ENCODE measurements at places on chromosomes 4 and X.

DNA sequence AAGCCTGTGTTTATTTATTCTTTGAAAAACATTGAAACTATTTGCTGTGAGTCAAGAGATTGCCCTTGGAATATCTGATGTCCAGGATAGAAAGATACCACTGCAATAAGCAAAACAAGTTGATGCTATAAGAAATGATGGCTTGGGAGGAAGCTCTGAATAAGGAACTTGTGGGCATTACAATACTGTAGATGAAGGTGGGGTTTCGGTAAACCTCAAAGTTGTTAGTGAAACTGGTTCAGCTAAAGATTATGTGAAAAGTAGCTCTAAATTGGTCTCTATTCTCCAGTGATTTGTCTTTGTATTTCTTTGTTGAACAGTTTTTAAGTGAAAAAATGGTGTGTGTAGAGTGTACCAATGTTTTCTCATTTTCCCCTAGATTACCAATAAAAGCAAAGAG lies 128.7 kb downstream of the AKAP4 start:
- no peak for DNase-seq

DNA sequence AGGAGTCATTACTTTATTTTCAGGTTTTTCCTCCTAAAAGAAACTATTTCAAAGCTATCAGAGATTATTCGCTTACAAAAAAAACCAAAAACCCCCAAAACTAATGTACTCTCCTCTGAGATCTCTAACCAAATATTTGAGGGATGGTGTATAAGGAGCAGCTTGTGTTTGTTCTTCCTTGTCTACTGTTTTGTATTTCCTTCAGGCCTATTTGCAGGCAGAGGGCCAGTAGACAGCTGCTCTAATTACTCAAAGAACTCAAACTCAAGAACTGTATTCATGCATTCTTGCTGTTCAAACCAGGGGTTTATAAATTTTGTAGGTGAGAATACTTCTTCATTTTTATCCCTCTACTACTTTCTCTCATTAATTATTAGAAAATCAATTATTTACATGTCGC lies 51.3 kb downstream of the SH3RF1 start:
- no peak for DNase-seq

GRCh38 chr4:1200425-1201035 lies 28.1 kb upstream of the SPON2 start:
- DNase-seq = peak; percentile 90

DNA sequence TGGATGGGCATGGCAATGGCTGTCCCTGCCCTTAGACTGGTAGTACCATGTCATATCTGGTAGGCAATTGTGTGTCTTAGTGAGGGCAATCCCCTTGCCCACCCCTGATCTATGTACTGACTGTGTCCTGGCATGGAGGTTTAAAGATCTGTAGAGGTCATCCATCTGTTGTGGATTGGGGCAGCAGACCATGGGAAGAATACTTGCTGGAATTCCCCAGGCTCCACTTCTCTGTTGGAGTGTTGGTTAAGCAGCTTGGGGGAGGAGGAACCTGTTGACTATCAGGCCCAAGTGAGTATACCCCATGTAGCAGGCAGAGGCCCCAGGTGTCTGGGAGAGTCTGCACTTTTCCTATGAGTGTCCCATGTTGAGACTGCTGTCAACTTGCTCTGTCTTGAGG lies 246.7 kb upstream of the DIPK2B start:
- DNase-seq = no peak

GRCh38 chr4:176545872-176546271 lies 226.1 kb downstream of the SPCS3 start:
- peak; percentile 40 for DNase-seq

DNA sequence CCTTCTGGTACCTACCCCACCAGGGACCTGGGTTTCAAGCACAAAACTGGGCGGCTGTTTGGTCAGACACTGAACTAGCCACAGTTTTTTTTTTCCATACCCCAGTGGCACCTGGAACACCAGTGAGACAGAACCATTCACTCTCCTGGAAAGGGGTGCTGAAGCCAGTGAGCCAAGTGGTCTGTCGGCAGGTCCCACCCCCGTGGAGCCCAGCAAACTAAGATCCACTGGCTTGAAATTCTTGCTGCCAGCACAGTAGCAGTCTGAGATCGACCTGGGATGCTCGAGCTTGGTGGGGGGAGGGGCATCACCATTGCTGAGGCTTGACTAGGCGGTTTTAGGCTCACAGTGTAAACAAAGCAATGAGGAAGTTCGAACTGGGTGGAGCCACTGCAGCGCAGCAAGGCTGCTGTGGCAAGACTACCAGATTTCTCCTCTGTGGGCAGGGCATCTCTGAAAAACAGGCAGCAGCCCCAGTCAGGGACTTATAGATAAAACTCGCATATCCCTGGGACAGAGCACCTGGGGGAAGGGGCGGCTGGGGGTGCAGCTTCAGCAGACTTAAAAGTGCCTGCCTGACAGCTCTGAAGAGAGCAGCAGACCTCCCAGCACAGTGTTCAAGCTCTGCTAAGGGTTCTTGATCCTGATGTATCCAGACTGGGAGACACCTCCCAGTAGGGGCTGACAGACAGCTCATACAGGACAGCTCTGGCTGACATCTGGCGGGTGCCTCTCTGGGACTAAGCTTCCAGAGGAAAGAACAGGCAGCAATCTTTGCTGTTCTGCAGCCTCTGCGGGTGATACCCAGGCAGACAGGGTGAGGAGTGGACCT lies 223.0 kb downstream of the COX18 start:
- peak; percentile 36 for DNase-seq

- DNase-seq = no peak
Measured at GRCh38 chrX:2781226-2781571, 29.4 kb downstream of the XG start.

GRCh38 chr4:170729236-170729635 lies 639.5 kb upstream of the AADAT start:
- DNase-seq = no peak

DNA sequence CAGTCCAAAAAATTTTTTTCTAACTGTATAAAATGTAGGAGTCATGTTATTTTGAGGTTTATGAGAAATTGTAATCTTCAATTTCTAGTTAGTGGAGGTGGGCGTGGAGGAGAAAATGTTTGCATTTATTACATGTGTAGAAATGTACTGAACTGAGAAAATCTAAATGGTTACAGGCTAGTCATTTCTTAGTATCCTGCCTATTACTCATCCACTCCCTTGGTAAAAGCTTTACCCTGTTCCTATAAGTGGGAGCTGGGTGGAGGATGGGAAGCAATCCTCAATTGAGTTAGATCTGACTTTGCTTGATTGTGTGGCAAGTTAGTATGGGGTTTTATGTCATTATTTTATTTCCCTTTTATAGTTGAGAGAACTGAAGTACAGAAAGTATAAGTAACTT lies 73.8 kb downstream of the POLA1 start:
- no peak for DNase-seq

DNA sequence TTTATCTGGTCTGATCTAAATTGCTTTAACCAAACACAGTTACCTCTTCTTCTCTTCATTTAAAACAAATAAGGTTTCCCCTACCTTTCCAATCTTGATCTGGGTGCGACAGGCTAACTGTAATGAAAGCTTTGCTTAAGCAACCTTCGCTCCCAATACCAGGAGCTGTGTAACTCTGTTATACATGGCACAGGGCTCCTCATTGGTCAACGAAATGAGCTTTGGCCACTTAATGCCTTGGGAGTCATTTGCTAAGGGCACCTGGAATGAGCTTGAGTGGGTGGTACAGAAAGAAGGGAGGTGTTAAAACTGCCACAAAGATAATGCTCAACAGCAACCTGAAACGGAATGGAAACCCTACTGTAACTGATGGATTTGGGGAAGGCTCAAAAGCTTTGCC lies 140.5 kb downstream of the CHRNA9 start:
- no peak for DNase-seq

DNA sequence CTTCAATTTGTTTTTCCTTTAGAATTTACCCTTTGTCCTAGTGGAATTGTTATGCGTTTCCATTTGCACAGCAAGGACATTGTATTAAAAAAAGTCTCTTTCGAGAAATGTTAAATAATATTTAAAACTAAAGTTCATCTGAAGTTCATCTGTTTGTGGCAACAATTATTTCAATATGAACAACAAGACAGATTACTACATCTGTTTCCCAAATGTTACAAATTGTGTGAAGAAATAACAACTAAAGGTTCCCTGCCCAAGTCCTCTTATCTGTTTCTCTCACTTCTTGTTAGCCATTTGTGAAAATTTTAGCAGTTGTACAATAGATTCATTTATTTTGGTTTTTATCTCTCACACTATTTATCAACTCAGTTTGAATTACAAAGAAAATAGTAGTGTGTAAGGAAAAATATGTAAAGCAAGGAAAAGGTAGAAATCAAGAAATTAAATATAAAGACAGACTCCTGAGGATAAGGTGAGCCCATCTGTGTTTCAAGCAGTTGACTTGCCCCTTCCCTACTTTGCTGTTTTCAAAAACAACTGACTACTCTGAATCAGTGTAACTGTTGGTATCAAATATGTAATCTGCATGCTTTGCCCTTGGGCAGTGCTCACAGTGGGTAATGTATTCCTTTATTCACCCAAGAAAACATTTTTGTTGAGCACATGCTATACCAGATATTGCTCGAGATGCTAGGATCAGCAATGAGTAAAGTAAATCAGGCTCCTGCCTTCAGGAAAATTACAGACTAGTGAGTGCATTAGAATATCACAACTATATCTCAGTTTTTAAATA lies 118.9 kb upstream of the PCDH7 start:
- DNase-seq = no peak

- DNase-seq = peak; percentile 0
Measured at GRCh38 chrX:96211953-96212352, 472.7 kb upstream of the DIAPH2 start.

GRCh38 chr4:3491681-3492405 lies 28.7 kb downstream of the DOK7 start:
- DNase-seq = peak; percentile 41

DNA sequence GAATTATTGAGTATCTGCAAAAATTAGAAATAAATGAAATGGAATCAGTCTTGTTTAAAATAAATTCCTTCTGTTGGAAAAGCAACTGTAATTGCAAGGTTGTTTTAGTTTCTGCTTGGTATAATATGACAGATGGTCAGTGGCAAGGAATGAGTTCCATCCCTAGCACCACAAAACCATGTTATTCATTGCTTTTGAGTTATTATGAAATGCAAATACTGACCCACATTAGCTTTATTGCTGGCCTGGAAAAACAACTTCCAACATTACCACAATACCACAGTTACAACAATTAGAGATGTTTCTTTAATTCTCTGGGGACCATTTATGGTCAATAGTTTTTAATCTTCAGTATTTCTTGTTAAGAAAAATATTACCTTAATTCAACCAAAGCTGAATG lies 194.4 kb downstream of the TMA16 start:
- no peak for DNase-seq

DNA sequence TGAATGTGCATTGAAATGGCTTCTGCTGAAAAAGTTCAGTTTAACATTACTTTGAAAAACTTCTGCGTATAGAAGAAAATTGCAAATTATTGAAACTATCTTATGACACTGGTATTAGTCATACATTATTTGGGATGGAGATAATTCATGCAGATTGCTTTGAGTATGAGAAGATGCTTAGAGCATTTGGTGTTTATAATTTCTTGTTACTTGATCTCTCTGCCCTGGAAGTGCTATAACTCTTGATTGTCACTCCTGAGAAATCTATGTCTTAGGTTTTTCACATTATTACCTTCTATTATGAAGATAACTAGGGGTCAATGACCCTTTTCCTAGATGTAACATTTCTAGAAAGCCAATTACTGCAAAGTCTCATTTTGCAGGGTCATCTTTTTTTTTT lies 36.4 kb downstream of the TMEM131L start:
- peak; percentile 53 for DNase-seq

DNA sequence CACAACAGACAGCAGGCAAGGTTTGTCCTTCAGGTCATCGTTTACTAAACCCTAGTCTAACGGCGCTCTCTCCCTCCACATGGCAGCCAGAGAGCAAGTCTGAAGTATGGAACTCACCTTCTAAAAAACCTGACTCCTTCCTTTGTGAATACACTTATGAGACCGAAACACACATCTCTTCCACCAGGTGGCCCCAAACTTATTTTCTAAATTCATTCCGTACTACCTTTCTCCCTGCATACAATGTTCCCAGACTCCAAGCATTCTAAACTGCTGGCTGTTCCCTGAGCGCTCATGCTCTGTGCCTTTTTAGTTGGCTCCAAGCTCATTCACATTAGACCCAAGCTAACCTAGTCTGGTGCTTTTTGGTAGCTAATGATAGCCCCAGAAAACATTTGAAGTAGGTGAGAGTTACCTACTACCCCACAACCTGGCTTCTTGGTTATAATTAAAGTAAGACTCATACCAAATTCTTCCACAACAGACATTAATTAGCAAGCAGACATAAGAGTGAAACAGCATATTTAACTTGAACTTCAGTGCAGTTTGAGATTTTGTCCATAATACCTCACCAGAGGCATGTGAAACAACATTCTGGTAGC lies 67.6 kb upstream of the DCLK2 start:
- DNase-seq = peak; percentile 79

DNA sequence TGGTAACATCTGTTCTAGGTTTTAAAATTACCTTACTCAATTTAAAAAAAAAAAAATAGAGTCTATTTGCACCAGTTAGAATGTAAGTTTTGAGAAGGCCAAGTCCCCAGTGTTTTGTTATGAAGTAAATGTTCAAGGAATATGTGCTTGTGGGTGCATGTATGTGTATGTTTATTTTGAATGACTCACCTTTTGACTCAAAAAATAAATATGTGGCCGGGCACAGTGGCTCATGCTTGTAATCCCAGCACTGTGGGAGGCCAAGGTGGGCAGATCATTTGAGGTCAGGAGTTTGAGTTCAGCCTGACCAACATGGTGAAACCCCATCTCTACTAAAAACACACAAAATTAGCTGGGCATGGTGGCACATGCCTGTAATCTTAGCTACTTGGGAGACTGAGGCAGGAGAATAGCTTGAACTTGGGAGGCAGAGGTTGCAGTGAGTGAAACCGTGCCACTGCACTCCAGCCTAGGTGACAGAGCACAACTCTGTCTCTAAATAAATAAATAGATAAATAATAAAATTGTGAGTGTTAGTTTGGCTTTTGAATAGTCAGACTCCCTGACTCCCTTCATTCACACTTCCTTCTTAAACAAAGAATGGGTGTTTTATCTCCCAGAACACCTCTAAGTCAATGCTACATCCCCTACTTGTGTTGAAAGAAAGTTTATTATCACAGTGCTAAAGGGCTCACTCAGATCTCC lies 511.3 kb upstream of the PCDH7 start:
- DNase-seq = peak; percentile 48

All from fibroblast of lung (primary cell).